Pancreas (tissue), 10 donors: ENCODE measurements at places on chromosomes 16 and 17. TPM values are rescaled to one million over a fixed set of nuclear protein-coding genes. Genes with fewer than 3 reads are reported as not detected.

The P3H4 gene
- 13.0 TPM for polyA plus RNA-seq

- peak; percentile 70 for DNase-seq
Measured at GRCh38 chr16:29310852-29311314, 95.6 kb downstream of the NPIPB11 start.

DNA sequence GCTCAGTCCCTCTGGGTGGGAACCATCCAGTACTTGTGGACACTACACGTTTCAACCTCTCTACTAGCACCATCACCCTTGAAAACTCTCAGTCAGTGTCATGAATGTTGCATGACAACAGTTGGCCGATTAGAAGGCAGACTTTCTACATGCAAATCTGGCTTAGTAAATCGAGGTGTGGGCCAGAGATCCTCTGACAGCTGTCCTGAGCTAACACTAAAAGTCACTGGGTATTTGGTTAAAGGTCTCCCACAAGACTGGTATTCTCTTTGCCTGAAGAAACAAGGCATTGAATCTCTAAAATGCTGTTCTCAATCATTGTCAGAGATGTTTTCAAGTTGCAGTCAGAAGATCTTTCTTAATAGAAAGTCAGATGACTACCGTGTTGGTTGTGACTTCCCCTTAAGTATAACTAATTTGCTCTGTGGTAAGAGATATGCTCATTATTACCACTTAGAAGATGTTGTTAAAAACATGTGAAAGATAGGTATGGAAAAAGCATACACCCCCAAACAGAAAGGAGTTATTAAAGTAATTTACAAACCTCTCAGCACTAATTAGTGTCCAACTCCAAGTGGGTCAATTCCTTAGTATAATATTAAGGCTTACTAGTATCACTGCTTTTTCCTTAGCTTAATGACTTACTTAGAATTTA, 62.3 kb downstream of the WNT3 start:
- DNase-seq, result no peak

The TP53TG3B gene
- 0.19 TPM for polyA plus RNA-seq

The HOXB4 gene
- 0.89 TPM for polyA plus RNA-seq

- no peak for DNase-seq
Measured at GRCh38 chr16:73189136-73189535, 141.2 kb upstream of the ZFHX3 start.

DNA sequence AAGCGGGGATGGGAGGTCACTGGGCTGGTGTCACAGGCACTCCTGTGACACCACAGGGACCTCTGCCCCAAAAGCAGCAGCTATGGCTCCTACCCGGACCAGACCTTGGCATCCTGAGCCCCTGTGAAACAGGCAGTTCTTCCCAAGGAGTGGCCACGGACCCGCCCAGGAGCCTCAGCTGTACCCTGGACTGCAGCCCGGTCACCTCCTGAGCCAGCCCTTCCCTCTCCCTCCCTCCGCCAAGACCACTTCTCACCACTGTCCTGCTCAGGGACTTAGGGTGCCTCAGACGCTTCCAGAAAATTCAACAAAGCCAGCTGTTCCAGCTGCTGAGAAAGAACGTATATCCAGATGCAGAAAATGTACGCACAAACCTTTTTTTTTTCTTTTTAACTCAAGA, 13.9 kb upstream of the NCBP3 start:
- no peak for DNase-seq

- no peak for DNase-seq
Measured at GRCh38 chr16:81836279-81837054, 57.4 kb downstream of the PLCG2 start.

- DNase-seq, result peak; percentile 87
Measured at GRCh38 chr17:12789481-12790248, at the start of gene ARHGAP44. Gene ARHGAP44 (plus strand): TSS chr17:12789498. CDS start chr17:12789839, 341 bp downstream.

DNA sequence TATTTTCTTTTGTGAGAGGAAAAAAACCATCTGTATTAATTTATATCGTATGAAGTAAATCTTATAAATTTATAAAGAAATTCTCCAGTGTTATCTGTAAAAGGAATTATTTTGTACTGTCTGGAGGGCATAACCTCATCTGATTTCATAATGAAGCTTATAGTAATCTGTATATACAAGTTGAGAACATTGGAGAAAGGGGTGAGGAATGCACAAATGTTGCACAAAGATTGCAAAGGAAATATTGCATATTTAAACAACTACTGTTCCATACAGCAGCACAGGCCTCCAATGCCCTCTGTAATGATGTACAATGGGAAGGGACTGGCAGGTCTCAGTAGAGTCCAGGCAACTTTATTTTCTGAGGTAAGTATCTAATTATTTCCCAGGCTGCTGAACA, 50.8 kb upstream of the KCNJ16 start:
- DNase-seq, result no peak

DNA sequence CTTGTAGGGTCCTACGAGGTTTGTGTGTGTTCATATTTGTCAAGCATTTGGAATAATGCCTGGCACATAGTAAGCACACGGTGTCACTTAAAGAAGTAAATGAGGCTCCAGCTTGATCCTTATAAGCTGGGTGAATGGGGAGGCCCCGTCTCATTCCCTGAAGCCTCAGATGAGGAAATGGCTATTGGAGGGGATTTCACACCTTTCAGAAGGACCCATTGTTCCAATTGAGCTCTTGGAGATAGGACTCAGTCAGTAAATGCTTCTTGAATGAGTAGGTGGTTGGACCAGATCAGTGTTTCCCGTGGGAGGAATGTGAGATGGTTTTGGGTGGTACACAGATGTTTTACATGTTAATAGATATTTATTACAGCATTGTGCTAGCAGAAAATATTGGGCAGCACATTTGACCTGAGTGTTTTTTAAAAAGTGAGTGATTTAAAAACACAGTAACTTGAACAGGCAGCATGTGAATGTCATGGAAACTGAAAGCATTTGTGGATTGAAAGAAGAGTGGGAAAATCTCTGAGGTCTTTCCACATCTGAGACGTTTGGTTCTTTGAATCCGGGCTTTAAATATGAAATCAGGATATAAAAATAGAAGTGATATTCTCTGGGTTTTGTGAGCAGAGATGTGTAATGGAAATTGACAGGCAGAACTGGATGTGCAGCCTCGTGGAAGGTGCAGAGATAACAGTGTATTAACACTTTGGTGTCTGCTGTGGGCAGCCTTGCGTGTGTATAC, 36.4 kb upstream of the ARHGAP17 start:
- no peak for DNase-seq

GRCh38 chr16:21663889-21664647, at the start of gene OTOA:
Gene OTOA (plus strand): TSS chr16:21663968. CDS start chr16:21678515, 14,547 bp downstream.
- peak; percentile 24 for DNase-seq

DNA sequence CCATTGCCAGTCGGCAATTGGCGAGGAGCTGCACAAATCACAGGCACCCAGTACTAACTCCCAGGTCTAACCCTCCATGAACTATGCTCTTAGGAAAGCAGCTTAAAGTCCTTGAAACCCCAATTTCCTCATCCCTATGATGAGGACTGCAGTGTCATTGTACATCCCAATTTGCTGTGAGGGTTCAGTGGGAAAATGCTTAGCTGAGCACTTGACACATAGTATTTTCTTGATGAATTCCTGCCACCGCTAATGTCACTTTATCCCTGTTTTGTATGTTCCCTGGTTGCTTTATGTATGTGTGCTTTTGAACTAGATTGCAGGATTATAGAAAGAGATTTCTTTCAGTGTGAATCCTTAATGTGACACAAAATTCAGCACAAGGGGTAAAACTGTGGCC, 161.5 kb upstream of the RBFOX1 start:
- no peak for DNase-seq

The KRT28 gene
- polyA plus RNA-seq, result not detected

- DNase-seq, result no peak
Measured at GRCh38 chr16:27759301-27759871, 209.4 kb downstream of the KATNIP start.

DNA sequence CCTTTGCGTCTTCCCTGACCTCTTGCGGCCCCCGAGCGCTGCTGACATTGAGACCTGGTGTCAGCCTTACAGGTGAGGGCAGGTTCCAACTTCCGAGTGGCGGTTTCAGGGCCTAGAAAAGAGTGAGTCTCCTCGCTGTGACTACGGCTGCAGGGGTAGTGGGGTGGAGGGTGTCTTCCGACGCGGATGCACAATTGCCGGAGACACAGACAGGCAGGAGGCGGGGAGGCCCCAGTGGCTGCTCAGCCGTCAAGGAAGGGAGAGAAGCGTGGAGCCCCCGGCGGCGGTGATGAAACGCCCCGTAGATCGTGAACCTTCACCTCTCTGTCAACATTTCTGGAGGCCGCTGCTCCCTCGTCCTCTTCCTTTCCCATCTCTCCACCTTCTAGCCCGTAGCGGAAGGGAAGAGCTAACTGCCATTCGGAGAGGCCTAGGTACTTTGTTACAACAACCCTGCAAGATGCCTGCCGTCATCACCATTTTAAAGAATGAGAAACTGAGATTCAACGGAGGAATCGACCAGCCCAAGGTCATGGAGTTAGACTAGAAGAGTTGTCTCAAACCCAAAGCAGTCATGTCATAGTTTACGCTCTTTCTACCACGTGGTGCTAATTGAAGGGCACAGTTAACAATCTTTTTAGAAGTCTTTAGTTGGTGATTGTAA, 485 bp downstream of the DNAJA3 start:
- no peak for DNase-seq

- no peak for DNase-seq
Measured at GRCh38 chr16:3282103-3282729, 1.1 kb upstream of the ZNF263 start.

The ALOXE3 gene
- polyA plus RNA-seq, result 0.35 TPM

- DNase-seq, result no peak
Measured at GRCh38 chr17:27832831-27833230, 32.5 kb upstream of the NOS2 start.

GRCh38 chr17:18025945-18026776, 12.8 kb downstream of the ATPAF2 start:
- no peak for DNase-seq

DNA sequence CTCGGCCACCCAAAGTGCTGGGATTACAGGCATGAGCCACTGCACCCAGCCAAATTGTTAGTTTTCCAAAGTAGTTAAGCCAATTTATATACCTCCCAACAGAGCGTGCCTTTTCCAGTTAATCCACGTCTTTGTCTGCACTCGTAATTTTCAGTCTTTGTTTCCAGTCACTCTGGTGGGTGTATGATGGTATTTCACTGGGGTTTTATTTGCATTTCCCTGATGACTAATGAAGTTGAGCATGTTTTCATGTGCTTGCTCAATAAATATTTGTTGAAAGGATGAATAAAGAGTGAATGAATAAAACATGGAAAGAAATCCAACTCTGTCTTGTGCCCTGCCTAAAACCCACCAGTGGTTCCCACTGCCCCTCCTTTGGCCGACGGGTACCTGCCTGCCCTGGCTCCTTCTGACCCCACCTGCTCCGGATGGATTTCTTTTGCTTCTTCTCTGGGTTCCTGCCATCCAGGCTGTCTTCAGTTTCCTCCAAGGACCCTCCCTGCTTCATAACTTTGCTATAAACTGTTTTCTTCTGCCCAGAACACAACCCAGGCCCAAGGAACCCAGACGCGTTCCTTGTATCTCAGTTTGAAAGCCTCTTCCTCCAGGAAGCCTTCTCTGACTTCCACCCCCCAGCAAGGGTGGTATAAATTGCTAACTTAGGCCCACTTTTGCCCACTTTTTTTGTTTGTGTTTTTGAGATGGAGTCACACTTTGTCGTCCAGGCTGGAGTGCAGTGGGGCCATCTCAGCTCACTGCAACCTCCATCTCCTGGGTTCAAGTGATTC, 3.0 kb upstream of the ABCC1 start:
- DNase-seq, result no peak

- no peak for DNase-seq
Measured at GRCh38 chr17:31758646-31759045, 100.4 kb downstream of the COPRS start.

DNA sequence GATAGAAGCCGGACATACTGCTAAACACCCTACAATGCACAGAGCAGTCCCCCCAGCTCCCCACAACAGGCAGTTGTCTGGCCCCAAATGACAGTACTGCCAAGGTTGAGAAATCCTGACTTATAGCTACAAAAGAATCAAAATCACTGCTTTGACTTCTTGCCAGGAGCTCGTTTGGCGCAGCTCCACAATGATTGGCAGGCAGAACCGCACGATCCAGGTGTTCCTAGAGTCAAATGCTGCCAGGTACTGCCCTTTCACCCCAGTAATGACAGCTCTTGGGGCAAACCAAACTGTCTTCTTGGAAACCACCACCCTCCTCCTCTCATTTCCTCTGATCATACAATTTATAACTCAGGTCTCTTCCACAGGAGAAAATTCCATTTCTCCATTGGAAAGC, 2.2 kb upstream of the TMC5 start:
- DNase-seq, result no peak

DNA sequence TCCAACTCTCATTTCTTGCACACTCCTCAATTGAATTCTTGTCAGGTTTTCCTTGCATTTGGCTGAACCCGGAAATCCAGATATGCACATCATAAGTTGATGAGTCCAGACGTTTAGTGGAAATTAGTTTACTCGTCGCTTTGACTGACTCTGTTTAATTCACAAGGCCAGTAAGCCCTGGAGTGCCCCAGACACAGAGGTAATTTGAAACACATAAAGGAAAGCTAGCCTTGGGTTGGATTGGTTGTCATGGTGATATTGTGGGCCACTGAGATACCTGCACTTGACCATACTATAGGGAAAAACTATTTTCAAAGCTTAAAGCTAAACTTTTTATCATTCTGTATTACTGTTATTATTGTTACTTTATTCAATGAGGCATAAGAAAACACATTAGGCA, 178.3 kb upstream of the CA10 start:
- DNase-seq, result no peak

The UNC13D gene
- 17.9 TPM for polyA plus RNA-seq

DNA sequence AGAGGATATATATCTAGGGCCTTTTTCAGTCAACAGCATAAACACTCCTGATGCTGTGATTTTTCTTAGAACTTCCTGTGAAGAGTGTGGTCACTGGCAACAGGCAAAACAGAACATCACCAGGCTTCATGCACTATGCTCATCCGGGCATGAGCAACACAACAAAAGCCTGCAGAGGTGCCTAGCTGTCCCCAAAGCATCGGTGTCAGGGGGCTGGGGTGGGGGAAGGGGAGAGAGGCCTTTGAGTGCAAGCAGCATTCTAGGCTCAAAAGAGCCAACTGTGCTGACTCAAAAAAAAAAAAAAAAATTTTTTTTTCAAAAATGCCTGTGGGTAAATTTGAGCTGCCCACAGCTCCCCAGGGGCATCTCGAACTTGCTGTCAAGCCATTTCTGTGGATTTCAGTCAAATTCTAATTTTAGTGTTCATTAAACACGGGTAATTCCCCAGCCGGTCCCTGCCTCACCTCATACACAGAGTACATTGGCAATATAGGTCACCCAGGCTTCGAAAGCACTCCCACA, 194.6 kb upstream of the DYNLRB2 start:
- no peak for DNase-seq

The CSH2 gene
- not detected for polyA plus RNA-seq
